ENCODE measurements at places on chromosomes 16 and 17.

GRCh38 chr17:47162013-47162622, 27.0 kb downstream of the CDC27 start:
- DNase-seq, result no peak

GRCh38 chr16:25679511-25679910, 12.2 kb upstream of the HS3ST4 start:
- DNase-seq, result no peak

- no peak for DNase-seq
These were observed 3.8 kb upstream of the DCAF7 start for GRCh38 chr17:63546308-63547082.

- no peak for DNase-seq
These were observed 635 bp downstream of the SCPEP1 start for GRCh38 chr17:56978441-56979090.

- DNase-seq, result no peak
These were observed 29.9 kb downstream of the RPTOR start for GRCh38 chr17:80574496-80574895.

GRCh38 chr17:42853004-42853403, 2.0 kb downstream of the AOC3 start:
- no peak for DNase-seq

DNA sequence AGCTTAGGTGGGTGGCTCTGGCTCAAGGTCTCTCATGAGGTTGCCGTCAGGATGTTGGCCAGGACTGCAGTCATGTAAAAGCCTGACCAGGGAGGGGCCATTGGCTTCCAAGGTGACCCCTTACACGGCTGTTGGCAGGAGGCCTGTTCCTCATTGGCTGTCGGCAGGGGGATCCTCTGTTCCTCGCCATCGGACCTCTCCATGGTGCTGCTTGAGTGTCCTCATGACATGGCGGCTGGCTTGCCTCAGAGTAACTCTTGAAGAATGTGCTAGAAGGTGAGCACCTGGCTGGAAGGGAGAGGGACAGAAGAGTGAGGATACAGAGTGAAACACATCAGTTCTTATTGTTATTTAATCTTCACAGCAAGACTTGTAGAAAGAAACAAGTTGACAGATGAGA, 4.7 kb upstream of the RPRML start:
- no peak for DNase-seq

DNA sequence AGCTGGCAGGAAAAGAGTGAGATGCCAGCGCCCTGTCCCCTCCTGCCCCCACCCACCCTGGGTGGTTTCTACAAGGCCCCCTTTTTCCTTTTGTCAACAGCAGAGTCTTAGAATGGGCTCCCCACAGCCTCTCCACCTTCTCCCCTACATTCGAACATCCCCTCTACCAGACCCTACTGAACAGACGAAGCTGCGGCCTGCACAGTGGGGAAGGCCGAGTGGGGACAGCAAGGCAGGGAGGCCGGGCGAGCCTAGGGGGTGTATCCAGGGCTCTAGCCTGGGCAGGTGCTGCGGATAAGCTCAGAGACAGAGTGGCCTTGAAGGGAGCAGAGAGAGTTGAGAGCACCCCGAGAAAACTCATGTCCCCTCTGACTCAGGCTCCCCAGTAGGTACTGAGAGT, 7.4 kb downstream of the ZACN start:
- DNase-seq, result no peak

DNA sequence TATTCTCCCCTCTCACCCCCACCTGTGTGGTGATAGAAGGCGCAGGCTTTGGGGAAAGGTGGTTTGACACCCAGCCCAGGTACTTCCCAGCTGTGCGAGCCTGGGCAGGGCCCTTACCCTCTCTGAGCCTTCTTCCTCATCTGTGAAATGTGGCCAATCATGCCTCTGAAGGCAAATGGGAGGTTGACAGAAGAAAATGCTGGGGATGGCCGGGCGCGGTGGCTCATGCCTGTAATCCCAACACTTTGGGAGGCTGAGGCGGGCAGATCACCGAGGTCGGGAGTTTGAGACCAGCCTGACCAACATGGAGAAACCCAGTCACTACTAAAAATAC, 43.7 kb downstream of the CRISPLD2 start:
- no peak for DNase-seq

GRCh38 chr17:47862621-47863440, 11.9 kb upstream of the SP6 start:
- DNase-seq, result no peak

Data from stimulated activated CD4-positive, alpha-beta T cell treated with anti-CD3 and anti-CD28 coated beads, Interleukin-4, amount 100 ng/mL, for 24 hours (primary cell).